ENCODE measurements at places on chromosomes 6 and 20. TPM values are rescaled to one million over a fixed set of nuclear protein-coding genes. Genes with fewer than 3 reads are reported as not detected.

The POM121L2 gene
- not detected for total RNA-seq

- H3K4me1 ChIP-seq: peaks cover 8% of the 10 kb centered on the region
- H3K27me3 ChIP-seq: no peaks in the 10 kb centered on the region
Measured at GRCh38 chr20:36004045-36004444, 35.7 kb downstream of the CNBD2 start.

DNA sequence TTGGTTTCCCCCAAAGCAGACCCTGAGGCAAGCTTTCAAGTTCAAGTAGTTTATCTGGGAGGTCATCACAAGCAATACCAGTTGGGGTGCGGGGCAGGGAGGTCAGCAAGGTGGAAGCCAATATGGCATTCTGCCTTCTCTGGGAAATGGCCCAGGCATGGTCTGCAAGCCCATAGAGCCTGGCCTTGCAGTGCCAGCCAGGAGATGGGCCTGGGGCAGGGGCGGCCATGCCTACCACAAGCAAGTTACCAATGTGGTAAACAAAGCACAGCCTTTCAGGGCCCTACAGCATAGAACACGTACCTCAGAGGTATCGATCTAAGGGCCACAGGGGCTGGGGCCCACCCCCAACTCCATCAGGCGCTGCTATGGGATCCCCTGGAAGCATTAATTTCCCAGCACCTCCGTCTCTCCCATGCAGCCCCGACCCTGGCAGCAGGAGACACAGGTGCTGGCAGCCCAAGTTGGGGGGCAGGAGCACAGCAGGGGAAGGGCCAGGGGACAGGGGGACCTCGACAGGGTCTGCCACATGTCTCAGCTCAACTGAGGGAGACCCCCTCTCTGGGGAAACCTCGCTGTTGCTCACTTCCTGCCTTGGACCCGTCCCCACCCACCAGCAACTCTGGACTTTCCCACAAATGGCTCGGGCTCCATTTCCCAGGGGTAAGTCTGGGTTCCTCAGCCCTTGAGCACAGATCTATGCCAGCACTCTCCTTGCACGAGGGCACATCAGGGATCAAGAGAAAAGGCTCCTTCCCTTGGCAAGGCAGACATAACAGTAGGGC is 369.0 kb downstream of the PREX1 start:
- no peak overlapping the region for H3K4me3 ChIP-seq
- H3K4me1 ChIP-seq: no peaks in the 10 kb centered on the region
- H3K36me3 ChIP-seq: no peaks in the 10 kb centered on the region

DNA sequence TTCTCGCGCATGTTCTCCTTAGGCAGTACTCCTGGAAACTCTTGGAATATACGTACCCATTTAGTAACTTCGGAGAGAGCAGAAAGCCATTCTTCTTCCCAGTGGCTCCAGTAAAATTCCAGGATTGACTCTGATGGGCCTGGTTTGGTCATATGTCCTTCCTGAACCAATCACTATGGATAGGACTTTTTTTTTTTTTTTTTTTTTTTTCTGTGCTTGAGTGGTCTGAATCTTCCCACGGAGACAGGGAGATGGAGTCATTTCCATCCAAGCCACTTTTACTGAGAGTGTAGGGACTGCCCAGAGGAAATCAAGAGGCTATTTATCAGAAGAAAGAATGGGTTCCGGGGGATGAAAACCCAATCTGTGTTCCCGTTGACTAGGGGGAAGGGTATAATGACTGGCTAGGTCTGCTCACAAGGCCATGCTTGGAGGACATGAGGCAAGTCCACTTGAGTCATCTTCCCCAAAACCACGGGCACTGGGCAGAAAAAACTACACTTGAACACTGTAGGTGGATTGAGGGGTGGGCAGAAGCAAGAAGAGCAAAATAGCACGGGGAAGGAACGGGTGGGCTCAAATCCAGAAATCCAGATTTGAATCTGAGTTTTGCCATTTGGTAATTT is 35.4 kb upstream of the MRPS18A start:
- no peak for DNase-seq
- H3K4me3 ChIP-seq: no peak overlapping the region
- H3K27ac ChIP-seq: no peak overlapping the region
- H3K4me1 ChIP-seq: peaks cover 19% of the 10 kb centered on the region
